ENCODE measurements at places on chromosomes 6 and 20. TPM values are rescaled to one million over a fixed set of nuclear protein-coding genes. Genes with fewer than 3 reads are reported as not detected.

Gene MAFB
- total RNA-seq: 1.3 TPM

Gene HLA-DQA2
- not detected for total RNA-seq

DNA sequence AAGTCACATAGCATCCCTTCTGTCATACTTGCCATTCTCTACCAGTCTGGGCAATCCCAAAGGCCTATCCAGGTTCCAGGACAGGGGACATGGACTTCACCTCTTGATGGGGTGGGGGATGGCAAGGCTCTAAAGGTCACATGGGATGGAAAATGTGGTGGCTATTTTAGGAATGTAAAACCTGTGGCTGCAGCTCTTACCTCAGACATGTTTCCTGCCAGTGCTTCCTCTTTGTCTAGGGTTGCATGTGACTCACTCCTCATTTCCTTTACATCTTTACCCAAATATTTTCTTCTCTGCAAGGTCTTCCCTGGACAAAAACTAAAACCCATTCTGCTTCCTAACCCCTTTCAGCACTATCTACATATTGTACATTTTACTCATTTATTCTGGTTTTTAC, 135.7 kb downstream of the BTBD3 start:
- H3K4me1 ChIP-seq: peaks cover 34% of the 10 kb centered on the region
- no peaks in the 10 kb centered on the region for H3K36me3 ChIP-seq
- no peak overlapping the region for H3K4me3 ChIP-seq
- H3K27me3 ChIP-seq: no peaks in the 10 kb centered on the region
- peak; percentile 90 for DNase-seq

GRCh38 chr6:12614456-12614855, 102.1 kb upstream of the PHACTR1 start:
- H3K27me3 ChIP-seq: peaks cover 4% of the 10 kb centered on the region
- H3K27ac ChIP-seq: no peak overlapping the region
- no peak for DNase-seq
- no peaks in the 10 kb centered on the region for H3K36me3 ChIP-seq
- no peaks in the 10 kb centered on the region for H3K4me1 ChIP-seq

DNA sequence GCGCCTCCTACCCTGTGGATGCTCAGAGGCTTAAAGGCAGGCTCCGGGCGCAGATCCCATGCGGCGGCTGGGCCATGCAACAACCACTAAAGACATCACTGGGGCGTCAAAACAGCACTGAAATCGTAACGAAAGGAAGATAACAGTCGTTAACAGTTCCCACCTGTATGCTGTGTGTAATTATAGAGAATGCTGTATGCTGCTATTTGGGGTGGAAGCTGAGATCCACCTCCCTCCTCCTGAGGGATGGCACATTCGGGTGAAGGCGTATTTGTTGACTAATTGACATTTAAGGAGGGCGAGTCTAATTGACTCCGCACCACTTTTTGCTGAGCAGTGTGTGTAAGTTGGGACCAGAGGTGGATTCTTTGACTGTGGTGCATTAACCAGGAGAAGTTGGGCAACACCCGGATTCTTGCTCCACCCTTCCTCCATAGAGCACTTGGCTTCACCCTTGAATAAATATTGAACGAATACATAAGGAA, 687 bp downstream of the SLC35A1 start:
- peak overlapping the region; percentile 91 for H3K27ac ChIP-seq
- H3K36me3 ChIP-seq: peaks cover 2% of the 10 kb centered on the region
- H3K4me3 ChIP-seq: peak overlapping the region; percentile 91
- H3K27me3 ChIP-seq: peaks cover under 1% of the 10 kb centered on the region
- peaks cover 8% of the 10 kb centered on the region for H3K4me1 ChIP-seq
- no peak for DNase-seq

Gene DNAH8
- total RNA-seq: 0.97 TPM

- no peaks in the 10 kb centered on the region for H3K36me3 ChIP-seq
- no peaks in the 10 kb centered on the region for H3K27me3 ChIP-seq
- DNase-seq: no peak
- H3K4me3 ChIP-seq: no peak overlapping the region
- no peak overlapping the region for H3K27ac ChIP-seq
- H3K4me1 ChIP-seq: no peaks in the 10 kb centered on the region
Measured at GRCh38 chr6:19771753-19772336, 65.3 kb upstream of the ID4 start.

Gene ITPA
- 59.8 TPM for total RNA-seq

Gene EPHA7
- not detected for total RNA-seq

Gene BMP5
- total RNA-seq: not detected

Gene TFAP2D
- not detected for total RNA-seq

- H3K4me3 ChIP-seq: no peak overlapping the region
- H3K27ac ChIP-seq: no peak overlapping the region
- no peaks in the 10 kb centered on the region for H3K36me3 ChIP-seq
- H3K27me3 ChIP-seq: no peaks in the 10 kb centered on the region
- DNase-seq: no peak
Measured at GRCh38 chr20:33280000-33280680, 2.9 kb upstream of the BPIFB1 start.
